ENCODE measurements at places on chromosomes 7 and 10.
A peak's percentile ranks its signal among the peaks of the same experiment; 100 is the strongest.

- H3K4me1 ChIP-seq = peaks cover 10% of the 10 kb centered on the region
- H3K36me3 ChIP-seq = no peaks in the 10 kb centered on the region
- H3K27me3 ChIP-seq = no peaks in the 10 kb centered on the region
- no peak overlapping the region for H3K4me3 ChIP-seq
- DNase-seq = no peak
Observed at GRCh38 chr10:58778966-58779365, 266.3 kb downstream of the BICC1 start.

DNA sequence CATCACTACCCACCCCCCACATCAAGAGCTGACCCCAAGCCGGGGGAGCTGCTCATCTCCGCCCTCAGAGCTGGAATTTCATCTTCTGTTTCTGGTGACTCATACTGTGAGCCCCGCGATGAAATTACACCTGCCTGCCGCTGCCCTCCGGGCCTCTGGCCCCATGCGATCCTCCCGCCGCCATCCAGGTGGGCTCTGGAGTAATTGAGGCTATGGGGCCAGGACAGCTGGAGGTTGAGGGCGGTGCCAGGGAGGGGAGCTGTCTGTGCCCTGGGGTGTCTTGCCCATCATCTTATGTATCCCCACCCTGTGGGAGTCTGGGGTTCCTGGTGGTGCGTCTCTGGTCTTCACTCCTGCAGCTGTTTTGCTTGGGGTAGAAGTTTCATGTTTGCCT, 9.0 kb downstream of the GTF2IRD1 start:
- no peak overlapping the region for H3K4me3 ChIP-seq
- H3K27me3 ChIP-seq = no peaks in the 10 kb centered on the region
- H3K4me1 ChIP-seq = peaks cover 66% of the 10 kb centered on the region
- H3K36me3 ChIP-seq = peaks cover 18% of the 10 kb centered on the region
- peak overlapping the region; percentile 70 for H3K27ac ChIP-seq

DNA sequence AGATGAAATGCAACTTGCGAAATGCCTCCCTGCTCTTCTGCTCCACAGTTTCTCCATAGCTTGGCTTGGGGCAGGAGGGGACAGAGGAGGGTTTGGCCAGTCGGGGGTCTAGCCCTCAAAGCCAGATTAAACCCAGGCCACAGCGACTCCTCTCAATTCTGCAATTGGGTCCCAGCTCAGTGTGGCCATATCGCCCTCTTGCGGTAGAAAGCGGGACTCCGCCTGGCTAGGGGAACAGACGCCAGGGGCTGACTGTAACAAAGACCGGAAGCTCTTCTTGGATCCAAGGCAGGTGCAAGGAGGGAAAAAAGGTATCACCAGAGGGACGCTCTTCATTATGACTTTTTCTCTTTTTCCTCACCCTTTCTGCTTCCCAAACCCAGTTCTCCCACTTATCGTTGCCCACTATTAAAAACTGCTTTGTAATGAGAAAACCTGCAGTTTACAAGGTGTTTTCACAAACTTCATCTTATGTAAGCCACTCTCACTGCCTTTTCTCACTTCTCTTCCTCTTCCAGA, 36.6 kb upstream of the TNPO3 start:
- H3K4me1 ChIP-seq = no peaks in the 10 kb centered on the region
- DNase-seq = peak; percentile 73
- H3K27me3 ChIP-seq = no peaks in the 10 kb centered on the region

GRCh38 chr7:108285003-108285368, 154.8 kb upstream of the LAMB4 start:
- DNase-seq = no peak
- H3K4me1 ChIP-seq = peaks cover under 1% of the 10 kb centered on the region
- no peaks in the 10 kb centered on the region for H3K36me3 ChIP-seq
- no peak overlapping the region for H3K27ac ChIP-seq

GRCh38 chr7:55286666-55287065, 78.5 kb upstream of the LANCL2 start:
- no peak overlapping the region for H3K27ac ChIP-seq
- H3K4me3 ChIP-seq = no peak overlapping the region
- no peaks in the 10 kb centered on the region for H3K4me1 ChIP-seq
- no peaks in the 10 kb centered on the region for H3K36me3 ChIP-seq

GRCh38 chr7:28573059-28573553, 160.8 kb downstream of the CREB5 start:
- DNase-seq = no peak
- H3K27ac ChIP-seq = no peak overlapping the region
- H3K27me3 ChIP-seq = peaks cover 15% of the 10 kb centered on the region
- H3K4me1 ChIP-seq = no peaks in the 10 kb centered on the region
- H3K36me3 ChIP-seq = no peaks in the 10 kb centered on the region
- H3K4me3 ChIP-seq = no peak overlapping the region
